ENCODE measurements at places on chromosomes 12 and 14. TPM values are rescaled to one million over a fixed set of nuclear protein-coding genes. Genes with fewer than 3 reads are reported as not detected.

DNA sequence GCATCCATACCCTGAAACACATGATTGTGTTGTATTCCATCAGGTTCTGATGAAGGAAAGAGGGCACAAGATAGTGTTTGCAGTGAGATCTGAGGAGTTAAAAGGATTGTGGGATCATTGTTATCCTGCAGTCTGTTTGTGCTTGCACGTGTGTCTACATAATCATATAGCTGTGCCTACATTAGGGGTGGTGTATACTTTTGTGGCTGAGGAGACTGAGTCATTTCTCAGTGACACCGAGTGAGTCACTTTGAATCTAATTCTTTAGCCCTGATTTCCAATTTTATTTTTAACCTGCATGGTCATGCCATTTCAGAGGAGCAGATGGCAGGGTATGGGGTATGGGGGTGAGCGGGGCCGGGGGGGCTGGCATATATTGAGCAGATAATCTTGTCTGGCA is 133.2 kb downstream of the ANO4 start:
- no peak for DNase-seq

SLCO1B1 gene
- total RNA-seq, result not detected

DNA sequence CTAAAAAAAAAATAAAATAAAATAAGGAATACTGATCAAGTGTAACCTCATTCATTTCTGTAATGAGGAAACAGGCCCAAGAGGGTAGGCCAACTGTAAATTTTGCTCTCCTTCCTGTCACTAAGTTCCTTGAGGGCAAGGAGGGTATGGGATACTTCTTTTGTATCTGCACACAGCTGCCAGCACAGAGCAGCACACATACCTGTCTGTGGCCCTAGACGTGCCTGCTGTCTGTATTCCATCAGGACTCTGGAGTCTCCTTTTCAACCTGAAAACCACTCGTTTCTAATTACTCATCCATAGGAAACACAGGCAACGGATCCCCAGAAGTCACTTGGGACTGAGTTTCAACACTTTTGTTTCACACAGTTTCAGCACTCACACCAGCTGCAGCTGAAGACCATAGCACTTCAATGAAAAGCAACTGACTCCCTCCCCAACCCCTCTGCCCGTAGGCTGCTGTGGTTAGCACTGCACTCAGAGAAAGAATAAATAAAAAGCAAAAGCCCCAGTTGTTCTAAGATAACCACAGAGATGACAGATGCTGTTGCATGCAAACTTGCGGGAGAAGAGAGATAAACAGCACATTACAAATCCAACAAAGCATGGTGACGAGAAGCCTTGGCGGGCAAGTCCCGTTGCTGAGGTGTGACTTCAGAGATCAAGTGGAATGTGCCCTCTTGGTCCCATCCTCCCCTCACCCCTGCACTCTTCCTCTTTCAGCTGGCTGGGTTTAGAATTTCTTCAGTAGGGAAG is 24.9 kb downstream of the CRACR2A start:
- DNase-seq, result no peak

DNA sequence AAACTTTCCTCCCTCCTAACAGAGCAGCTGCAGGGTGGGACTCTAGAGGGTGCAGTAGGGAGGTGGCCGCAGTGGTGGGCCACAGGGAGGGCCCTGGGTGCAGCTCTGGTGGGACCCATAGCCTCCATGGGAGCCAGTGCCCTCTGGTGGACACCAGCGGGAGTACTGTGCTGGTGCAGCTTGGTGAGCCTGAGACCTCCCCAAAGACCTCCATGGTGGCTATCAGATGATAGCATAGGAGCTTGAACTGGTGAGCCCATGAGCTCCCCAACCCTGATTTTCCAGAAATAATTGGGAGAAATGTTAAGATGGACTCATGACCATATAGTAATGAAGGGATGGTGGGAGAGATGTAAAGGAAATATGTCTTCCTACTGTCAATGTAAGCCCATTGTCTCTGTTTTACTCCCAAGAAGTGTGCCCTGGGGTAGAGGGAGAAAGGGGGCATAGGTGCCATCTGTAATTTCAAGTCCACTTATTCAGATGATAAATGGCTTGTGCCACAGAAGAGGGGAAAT is 98.7 kb downstream of the GAS2L3 start:
- no peak for DNase-seq

DNA sequence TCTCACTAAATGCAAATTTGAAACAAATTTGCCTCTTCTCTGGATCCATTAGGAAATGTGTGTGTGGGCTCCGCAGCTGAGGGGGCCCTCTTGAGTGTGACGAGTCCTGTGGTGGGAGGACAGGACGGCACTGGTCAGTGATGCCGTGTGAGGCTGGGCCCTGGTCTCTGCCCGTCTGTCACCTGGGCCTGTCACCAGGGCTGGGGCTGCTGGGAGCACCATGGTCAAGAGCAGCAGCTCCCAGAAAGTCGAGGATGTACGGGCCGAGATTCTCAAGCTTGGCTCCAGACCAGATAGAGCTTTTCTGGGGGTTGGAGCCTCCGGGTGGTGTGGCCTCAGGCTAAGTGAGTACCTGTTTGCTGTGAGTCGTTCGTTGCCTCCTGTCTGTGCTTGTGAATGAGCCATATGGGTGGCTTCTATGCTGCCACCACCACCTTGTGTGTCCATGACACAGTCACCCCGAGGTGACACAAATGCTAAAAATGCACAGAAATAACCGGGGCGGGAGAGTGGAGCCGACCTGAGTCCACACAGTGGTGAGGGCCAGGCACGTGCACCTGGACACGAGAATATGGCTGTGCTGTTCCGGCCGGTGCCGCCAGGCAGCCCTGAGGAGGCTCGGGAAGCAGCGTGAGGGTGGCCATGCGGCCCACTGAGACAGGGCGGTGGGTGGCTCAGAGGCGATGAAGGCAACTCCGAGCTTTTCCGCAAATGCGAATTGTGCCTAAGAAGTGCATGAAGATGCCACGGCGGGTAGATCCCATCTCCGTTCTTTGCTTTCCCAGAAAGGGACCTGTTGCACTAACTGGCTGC is 8.7 kb downstream of the PGAM5 start:
- DNase-seq, result no peak

IL22 gene
- total RNA-seq, result not detected

GRCh38 chr12:120748242-120748641 is 22.6 kb downstream of the ACADS start:
- no peak for DNase-seq

DNA sequence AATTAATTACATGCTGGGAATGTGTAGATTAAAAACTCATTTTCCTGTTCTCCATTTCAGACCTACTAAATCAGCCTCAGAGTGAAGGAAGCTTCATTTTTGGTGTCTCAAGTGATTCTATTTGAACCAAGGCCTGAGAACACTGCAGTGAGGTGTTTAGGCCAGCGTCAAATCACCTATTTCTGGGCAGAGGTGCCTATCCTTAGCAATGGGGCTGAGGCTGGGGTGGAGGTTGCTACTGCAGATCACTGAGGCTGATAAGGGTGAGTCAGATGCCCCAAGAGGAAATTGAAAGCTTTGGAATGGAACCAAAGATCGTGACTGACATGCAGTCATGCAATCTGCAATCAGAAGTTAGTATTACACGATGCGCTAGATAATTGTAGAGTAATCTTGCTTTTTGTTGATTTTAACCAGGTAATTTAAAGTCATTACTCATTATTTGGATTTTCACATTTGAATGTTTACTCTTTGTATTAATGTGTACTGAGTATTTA is 4.4 kb downstream of the TXNRD1 start:
- DNase-seq, result no peak

DNA sequence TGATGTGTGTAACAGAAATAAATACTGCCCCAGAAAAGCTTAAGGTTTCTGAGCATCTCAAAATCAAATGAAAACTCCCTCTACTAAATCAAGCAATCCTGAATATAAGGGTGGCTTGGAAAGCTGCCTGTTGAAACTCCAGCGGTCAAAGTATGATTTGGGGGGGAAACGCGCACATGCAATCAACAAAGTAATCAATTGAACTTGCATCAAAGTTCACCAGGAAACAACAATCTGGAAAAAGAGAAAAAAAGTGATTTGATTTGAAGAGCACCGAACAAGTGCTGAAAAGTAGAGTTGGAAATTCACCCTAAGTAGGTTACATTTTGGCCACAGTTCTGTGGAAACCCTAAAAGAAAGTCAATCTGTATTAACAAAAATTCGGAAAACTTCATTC is 700 bp downstream of the CNIH1 start:
- DNase-seq, result no peak

SERPINA10 gene
- not detected for total RNA-seq

UNG gene
- total RNA-seq, result 19.4 TPM

GRCh38 chr12:57781244-57781643 is 1.3 kb upstream of the TSFM start:
- no peak for DNase-seq

GUCY2C gene
- total RNA-seq, result not detected

GRCh38 chr12:32756476-32757066 is 874 bp upstream of the YARS2 start:
- DNase-seq, result no peak

ASCL1 gene
- total RNA-seq, result not detected

IRAK3 gene
- total RNA-seq, result 34.5 TPM

OSBPL8 gene
- total RNA-seq, result 114 TPM

GRCh38 chr12:100391856-100392255 is 35.0 kb downstream of the SLC17A8 start:
- DNase-seq, result peak; percentile 59

DNA sequence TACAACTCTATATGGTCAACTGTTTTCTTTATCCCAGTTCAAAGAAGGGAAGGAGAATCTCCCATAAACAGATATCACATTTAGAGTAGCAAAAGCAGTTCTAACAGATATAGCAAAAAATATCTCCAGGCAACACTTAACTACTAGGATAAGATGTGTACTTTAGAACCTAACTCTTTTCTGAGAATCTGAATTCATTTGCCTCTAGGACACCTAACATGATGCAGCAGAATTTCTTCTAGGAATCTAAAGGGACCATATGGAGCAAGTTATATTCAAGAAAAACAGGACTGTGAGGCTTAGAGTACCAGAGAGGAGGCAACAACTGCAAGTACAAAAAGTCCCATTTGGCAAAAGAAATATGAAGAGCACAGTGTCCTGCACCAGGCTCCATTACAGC is 24.4 kb upstream of the CAPRIN2 start:
- no peak for DNase-seq

GRCh38 chr12:123790905-123791467 is 28.9 kb downstream of the DNAH10 start:
- DNase-seq, result no peak

- no peak for DNase-seq
These were observed 68.9 kb upstream of the CISTR start for GRCh38 chr12:53820514-53821306.

- DNase-seq, result no peak
These were observed 7.2 kb upstream of the P2RX4 start for GRCh38 chr12:121202407-121203355.

- DNase-seq, result no peak
These were observed 5.6 kb downstream of the MSI1 start for GRCh38 chr12:120363274-120363855.

TMEM117 gene
- 23.2 TPM for total RNA-seq

All from tibial nerve (tissue), 4 donors.